ENCODE measurements at places on chromosomes 16 and 17. TPM values are rescaled to one million over a fixed set of nuclear protein-coding genes. Genes with fewer than 3 reads are reported as not detected.

GPR139 gene
- total RNA-seq = not detected

DNA sequence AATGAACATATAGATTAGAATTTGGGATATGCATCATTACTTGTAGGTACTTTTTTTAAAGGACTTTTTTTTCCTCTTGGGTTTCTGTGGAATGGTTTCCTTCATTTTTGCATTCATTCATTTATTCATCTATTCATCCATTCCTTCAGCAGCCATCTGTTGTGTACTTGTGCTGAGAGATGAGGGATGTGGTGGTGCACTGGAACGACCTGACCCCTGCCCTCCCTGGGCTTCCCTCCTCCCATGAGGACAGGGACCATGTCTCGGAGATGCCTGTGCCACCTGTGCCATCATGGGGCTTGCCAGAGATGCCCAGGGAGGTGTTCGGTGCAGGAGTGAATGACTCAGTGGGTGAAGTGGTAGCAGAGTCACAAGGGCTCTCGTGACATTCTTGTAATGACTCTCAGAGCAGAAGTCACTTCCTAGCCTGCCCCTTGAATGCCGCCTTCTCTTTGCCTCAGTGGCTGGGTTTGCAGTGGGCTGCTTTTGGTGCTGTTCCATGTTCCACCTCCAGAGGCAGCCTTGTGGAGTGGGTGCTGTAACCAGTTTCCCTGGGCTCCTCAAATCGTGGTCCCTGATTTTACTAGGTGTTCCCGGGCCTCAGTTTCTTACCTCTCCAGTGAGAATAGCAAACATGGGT is 43.9 kb downstream of the CLEC16A start:
- H3K4me3 ChIP-seq = peak overlapping the region; percentile 21
- H3K36me3 ChIP-seq = peaks cover 42% of the 10 kb centered on the region
- no peaks in the 10 kb centered on the region for H3K27me3 ChIP-seq
- DNase-seq = peak; percentile 90
- peak overlapping the region; percentile 86 for H3K27ac ChIP-seq

CUEDC1 gene
- 0.29 TPM for total RNA-seq

DNA sequence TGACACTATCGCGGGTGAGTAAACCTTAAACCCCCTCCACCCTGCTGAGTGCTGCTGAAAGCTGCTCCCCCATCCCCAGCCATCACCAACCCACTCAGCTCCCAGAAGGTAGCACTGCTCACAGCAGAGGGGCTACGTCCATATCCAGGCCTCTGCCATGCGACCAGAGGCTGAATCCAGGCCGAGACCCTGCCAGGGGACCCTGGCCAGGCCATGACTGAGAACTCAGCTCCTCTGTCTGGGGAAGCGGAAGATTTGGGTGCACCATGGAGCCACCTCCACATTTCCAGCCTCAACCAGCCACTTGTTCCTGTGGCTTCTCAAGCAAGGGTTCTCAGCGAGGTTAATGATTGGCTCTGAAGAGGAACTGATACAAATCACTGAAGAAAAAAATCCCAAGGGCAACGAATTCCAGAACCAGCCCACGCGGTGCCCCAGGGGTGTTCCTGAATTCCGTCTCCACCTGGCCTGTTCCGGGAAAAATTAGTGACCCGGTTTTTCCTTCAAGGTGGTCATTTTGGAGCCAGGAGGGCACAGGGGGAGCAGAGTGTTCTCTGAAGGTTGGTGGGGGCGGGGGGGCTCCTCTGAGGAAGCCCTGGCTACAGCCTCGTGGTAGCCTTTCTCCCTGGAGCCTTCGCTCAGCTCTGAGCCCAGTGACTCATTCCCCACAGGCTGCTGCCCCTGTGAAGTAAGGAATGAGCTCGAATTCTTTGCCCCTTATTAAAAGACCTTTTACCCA is 9.3 kb upstream of the SLC16A5 start:
- H3K4me3 ChIP-seq = peak overlapping the region; percentile 59
- peak; percentile 41 for DNase-seq
- no peak overlapping the region for H3K27ac ChIP-seq
- peaks cover 3% of the 10 kb centered on the region for H3K27me3 ChIP-seq
- no peaks in the 10 kb centered on the region for H3K36me3 ChIP-seq

GRCh38 chr17:46158323-46159296 is 34.6 kb downstream of the KANSL1 start:
- no peaks in the 10 kb centered on the region for H3K27me3 ChIP-seq
- H3K36me3 ChIP-seq = peaks cover 18% of the 10 kb centered on the region
- peak overlapping the region; percentile 47 for H3K27ac ChIP-seq
- DNase-seq = no peak
- H3K4me3 ChIP-seq = no peak overlapping the region

DNA sequence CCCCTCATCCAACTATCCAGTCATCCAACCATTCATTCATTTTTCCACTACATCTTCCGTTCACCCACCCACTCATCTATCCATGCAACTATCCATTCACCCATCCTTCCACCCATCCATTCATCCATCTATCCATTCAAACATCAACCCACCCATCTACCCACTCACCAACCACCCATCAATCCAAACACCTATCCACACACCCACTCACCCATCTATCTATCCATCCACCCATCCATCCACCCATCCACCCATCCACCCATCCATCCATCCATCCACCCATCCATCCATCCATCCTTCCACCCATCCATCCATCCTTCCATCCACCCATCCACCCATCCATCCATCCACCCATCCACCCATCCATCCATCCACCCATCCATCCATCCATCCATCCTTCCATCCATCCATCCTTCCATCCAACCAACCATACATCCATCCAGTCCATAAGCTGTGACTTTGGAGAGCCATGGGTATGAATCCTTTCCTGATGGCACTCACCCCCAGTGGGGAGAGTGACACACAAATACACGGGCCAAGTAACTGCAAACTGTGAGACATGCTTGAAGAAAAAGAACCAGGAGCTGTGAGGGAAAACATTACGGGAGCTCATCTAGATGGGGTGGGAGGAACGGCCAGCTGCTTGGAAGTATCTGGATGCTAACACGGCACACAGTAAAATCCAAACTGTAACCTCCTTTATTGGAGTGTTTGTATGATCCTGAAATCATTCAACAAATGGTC is 100.0 kb upstream of the TNRC6C start:
- peaks cover 28% of the 10 kb centered on the region for H3K4me1 ChIP-seq
- no peaks in the 10 kb centered on the region for H3K27me3 ChIP-seq
- no peak overlapping the region for H3K4me3 ChIP-seq
- no peak for DNase-seq

TBC1D26 gene
- 0.76 TPM for total RNA-seq

KRTAP4-3 gene
- not detected for total RNA-seq

TBC1D3G gene
- total RNA-seq = not detected

DNA sequence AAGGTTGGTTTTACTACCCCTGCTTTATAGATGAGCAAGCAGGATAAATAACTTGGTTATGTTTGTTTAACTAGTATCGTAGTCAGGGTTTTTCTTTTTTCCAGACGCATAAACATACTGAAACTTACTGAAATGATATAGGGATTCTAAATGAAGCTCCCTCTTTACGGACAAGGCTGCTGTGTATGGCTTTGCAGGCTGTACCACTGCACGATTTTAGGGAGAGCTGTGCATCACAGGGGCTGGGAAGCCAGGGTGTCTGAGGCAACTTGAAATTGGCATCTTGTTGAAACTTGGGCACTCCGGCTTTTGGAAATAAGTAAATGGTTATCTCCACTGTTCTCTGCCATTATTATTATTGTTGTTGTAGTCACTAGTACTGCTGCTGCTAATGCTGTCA is 218.1 kb upstream of the CDH8 start:
- no peak overlapping the region for H3K27ac ChIP-seq
- H3K4me3 ChIP-seq = no peak overlapping the region
- no peak for DNase-seq
- H3K36me3 ChIP-seq = no peaks in the 10 kb centered on the region
- no peaks in the 10 kb centered on the region for H3K4me1 ChIP-seq
